Liver (tissue), 10 donors: ENCODE measurements at places on chromosomes 6 and 20.
A peak's percentile ranks its signal among the peaks of the same experiment; 100 is the strongest.

- no peak for DNase-seq
Observed at GRCh38 chr20:37390503-37390890, 44.6 kb downstream of the SRC start.

GRCh38 chr6:150831577-150831976, 33.9 kb upstream of the MTHFD1L start:
- no peak for DNase-seq

- peak; percentile 73 for DNase-seq
Observed at GRCh38 chr6:135183532-135184440, 2.7 kb downstream of the MYB start.

DNA sequence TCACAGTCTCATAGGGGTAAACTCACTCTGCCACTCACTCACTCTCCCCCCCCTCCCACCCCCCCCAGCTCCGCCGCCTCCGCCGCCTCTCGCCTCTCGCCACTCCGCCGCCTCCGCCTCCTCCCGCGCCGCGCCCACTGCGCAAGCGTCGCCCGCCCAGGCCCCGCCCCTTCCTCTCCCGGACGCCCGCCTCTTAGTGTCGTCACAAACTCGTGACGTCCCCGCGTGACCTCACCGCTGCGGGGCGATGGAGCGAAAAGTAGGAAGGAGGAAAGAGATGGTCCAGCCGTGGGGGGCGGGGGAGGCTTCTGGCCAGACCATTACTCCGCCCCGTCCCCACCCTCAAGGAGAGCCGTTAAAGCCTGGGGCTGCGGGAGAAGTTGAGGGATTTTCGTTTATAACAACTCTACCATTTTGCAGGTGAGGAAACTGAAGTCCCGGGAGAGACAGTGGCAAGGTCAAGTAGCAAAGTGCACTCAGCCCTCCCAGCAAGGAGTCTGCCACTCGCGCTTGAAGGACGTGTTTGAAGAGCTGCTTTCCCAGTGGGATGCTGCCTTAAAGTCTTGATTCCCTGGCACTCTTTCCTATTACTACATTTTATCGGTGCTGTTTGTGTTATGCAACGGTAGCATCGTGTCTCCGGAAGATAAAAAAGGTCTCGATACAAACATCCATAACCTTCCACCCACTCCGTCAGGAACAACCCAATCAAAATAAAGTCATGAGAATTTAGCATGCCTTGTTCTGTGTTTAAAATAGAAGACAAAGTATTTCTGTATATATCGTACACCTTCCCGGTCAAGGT, at the start of gene ILRUN:
Gene ILRUN (minus strand): TSS at position 29 of the 805 bp plus-strand sequence. CDS start 164 bp downstream, outside the sequence.
- DNase-seq: peak; percentile 99

GRCh38 chr6:49326347-49326746, 136.7 kb downstream of the MMUT start:
- DNase-seq: no peak

GRCh38 chr20:878511-879307, 37.4 kb downstream of the ANGPT4 start:
- peak; percentile 41 for DNase-seq

- no peak for DNase-seq
Observed at GRCh38 chr6:157912326-157912725, 69.3 kb upstream of the SYNJ2 start.

GRCh38 chr20:17014756-17015366, 212.0 kb upstream of the PCSK2 start:
- DNase-seq: no peak

GRCh38 chr6:25971187-25971821, 8.7 kb downstream of the TRIM38 start:
- DNase-seq: no peak

DNA sequence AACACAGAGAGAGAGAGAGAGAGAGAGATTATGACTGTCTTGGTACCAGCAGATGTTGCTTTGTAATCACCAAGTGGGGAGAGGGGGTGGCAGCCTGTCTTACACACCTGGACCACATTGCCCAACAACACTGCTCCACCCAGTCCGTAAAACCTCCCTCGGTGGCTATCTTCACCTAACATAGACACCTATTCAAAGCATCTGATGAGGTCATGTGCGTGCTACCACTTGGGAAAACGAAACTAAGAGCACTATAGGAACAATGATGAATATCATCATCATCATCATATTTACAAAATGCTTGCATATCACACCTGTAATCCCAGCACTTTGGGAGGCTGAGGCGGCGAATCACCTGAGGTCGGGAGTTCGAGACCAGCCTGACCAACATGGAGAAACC, 24.1 kb upstream of the SALL4 start:
- no peak for DNase-seq

GRCh38 chr20:43318755-43319297, 129.1 kb upstream of the PTPRT start:
- peak; percentile 36 for DNase-seq

DNA sequence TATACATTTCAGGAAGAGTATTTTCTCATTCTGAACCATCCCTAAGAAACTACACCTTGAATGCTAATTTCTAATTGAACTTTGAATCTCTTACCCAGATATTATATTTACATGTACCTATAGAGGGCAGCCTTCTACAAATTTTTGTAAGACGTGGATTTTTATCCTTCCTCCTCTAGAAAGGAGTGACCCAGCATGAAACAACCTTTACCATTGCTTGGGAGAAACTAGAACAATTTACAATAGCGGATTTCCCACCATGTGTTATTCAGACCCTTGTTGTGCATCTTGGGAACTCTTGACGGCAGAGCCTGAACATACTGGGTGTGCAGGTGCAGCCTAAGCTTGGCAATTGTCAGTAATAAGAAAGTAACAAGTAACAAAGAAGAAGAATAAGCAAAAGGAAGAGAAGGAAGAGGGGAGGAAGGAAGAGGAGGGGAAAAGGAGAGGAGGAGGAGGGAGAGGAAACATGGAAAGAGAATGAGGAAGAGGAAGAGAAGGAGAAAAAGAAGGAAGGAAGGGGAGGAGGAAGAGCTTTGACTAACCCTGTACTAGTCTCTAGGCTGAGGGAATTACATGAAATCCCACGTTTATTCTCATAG, 10.8 kb upstream of the TAAR1 start:
- no peak for DNase-seq

DNA sequence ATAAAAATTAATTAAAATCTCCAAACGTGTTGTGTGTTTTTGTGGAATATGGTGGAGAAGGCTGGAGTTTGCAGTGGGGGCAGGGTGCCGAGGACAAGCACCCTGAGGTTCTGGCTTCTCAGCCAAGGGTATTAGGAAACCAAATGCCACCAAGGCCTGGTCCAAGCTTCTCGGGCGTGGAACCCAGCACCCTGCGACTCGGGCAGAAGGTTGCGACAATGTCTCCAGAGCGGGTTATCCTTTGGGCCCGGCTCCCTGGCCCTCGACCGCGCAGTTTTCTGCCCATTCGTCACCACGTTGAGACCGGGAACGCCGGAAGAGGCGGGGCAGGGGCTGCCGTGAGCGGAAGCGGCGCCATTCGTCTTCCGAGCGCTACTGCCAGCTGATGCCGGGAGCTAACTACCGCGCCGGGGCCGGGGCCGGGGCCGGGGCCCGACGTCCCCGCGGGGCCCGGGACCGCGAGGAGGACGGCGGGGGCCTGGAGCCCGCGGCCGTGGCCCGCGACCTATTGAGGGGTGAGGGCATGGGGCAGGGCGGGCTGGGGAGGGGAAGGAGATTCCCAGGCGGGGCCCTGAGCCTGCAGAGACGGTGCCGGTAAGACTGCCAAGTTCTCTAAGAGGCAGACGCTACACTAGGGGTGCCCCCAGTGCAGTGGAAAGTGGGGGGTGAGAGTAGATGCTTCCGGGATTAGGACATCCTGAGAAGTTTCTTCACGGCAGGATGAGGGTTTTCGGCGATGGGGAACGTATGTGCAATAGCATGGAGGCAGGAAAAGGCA, at the start of gene RRP36:
Gene RRP36 (plus strand): TSS at position 354 of the 778 bp plus-strand sequence. CDS start 32 bp downstream, at position 386.
- peak; percentile 78 for DNase-seq

GRCh38 chr20:19730706-19731105, 27.4 kb upstream of the RIN2 start:
- no peak for DNase-seq

GRCh38 chr6:99195986-99196655, 153.4 kb downstream of the FAXC start:
- no peak for DNase-seq

DNA sequence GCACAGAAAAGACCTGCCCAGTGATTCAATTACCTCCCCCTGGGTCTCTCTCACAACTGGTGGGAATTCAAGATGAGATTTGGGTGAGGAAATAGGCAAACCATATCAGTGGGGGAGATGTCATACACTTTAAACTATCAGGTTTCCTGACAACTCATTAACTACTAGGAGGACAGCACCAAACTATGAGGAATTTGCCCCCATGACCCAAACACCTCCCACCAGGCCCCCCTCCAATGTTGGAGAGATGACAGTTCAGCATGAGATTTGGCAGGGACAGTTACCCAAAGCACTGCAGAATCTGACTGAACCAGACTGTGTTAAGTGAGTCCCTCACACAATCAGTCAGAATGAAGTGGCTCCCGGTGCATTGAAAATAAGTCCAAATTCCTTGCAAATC, 148.0 kb downstream of the TTLL2 start:
- DNase-seq: no peak

DNA sequence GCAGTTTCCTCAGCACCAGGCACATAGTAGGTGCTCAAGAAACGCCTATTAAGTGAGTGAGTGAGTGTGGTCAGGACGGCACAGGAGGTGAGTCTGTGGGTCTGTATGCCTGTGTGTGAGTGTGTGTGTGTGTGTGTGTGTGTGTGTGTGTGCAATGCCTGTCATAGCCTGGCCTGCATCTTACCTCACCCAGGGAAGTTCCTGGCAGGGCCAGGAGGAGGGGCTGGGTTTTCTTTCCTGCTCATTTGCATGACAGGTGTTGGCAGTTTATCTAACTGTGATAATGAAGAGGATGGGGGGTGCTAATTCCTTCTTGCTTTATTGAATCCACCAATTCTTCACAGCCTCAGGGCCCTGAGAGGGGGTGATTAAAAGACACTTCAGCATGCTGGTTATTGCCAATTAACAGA, 146.7 kb upstream of the MLN start:
- DNase-seq: no peak

DNA sequence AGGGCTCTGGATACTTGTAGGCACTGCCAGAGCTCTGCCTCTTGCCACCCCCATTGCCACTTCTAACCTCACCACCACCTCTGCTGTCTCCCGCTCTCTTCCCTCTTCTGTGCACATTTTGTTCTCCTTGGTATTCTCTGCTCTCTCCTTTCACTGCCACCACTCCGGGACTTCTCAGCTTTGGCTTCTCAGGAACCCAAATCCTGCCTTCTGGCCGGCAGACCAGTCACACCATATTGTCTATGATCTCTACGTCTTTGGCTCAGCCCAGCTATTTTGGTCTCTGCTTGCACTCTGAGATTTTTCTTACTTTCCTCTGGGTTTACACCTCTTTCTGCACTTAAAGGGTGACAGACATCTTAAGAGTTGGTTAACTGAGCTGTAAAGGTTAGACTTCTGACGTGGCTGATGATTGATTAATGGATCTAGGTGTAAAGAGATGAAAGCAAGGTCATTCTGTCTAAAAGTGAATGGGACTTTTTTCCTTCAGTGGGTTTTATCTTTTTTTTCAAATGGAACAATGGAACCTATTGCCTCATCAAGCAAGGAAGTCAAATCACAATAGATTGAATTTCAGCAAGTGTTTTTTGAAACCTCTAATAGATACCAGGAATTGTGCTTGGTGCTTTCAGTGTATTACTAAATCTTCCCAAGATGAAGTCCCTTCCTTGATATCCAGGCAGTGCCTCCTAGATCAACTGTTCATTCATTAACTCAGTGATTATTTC, 13.8 kb downstream of the MMP24 start:
- DNase-seq: no peak

DNA sequence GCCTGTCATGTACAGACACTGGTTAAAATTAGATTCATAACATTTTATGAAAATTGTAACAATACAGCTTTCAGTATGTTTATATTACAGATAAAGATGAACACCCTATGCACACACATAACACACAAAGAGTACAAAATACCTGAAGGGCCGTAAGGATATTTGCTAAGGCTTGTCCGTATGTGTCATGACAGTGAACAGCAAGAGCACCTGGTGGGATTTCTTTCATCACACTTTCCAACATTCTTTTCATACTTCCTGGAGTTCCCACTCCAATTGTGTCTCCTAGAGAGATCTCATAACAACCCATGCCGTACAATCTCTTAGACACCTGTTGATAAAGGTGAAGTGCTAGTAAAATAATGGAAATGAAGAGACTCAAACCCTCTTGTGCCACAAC, 83.7 kb downstream of the HMGCLL1 start:
- no peak for DNase-seq

DNA sequence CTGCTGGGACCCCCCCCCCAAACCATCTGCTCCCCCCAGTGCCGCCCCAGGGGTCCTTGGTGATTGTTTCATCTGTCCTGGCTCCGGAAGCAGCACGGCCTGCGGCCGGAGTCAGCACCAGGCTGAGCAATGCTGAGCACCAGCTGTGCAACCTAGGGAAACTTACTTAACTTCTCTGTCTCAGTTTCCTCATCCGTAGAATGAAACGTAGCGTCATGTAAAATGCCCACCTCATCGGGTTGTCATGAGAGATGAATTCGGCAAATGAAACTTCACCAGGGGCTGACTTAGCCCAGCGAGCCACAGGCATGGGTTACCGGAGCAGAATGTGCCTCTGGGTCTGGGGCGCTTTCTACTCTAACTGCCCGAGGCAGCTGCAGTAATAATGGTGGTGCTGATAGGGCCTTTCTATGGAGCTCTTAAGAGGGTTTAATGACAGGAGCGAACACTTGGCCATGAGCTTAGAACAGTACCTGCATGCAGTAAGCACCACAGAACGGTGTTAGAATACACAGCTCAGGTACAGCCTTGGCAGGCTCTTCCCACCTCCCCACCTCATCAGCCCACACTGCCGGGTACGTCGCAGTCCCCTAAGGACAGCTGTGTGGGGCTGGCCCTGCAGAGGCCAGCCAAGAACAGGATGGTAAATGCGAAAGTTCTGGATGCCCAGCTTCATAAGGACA, 1.7 kb downstream of the THBS2 start:
- DNase-seq: no peak

GRCh38 chr6:81376745-81377144, 375.7 kb downstream of the TENT5A start:
- no peak for DNase-seq

GRCh38 chr20:62686869-62687830, 21.5 kb upstream of the NTSR1 start:
- no peak for DNase-seq

DNA sequence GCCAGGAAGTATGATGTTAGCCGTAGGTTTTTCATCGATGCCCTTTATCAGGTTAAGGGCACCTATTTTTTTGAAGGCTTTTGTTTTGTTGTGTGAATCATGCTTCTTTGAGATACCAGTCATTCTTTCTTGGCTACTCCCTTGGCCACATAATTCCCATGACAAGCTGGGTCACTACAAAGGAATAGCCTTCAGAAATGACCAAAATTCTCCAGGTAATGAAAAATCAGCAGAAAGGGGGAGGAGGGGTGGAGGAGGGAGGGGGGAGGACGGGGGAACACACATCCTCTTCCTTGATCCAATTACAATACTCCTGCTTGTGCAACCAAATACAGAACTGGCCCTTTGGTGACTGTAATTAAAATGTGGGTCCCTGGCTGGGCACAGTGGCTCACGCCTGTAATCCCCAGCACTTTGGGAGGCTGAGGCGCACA, 21.7 kb upstream of the TGM2 start:
- no peak for DNase-seq
